Glomerular endothelial cell (primary cell): ENCODE measurements at places on chromosomes 3 and 15. TPM values are rescaled to one million over a fixed set of nuclear protein-coding genes. Genes with fewer than 3 reads are reported as not detected.

The RARRES1 gene
- total RNA-seq, result 1.3 and 4.8 TPM in 2 replicates

The CDHR4 gene
- not detected in 2 replicates for total RNA-seq

The GTPBP8 gene
- 14.4 and 15.3 TPM in 2 replicates for total RNA-seq

The SMAD6 gene
- 4.7 and 15.6 TPM in 2 replicates for total RNA-seq

The GPR15 gene
- total RNA-seq, result not detected in 2 replicates

GRCh38 chr3:182487143-182487542, 306.2 kb upstream of the ATP11B start:
- no peak for DNase-seq

GRCh38 chr15:76006136-76006778, 6.0 kb downstream of the NRG4 start:
- no peak for DNase-seq

DNA sequence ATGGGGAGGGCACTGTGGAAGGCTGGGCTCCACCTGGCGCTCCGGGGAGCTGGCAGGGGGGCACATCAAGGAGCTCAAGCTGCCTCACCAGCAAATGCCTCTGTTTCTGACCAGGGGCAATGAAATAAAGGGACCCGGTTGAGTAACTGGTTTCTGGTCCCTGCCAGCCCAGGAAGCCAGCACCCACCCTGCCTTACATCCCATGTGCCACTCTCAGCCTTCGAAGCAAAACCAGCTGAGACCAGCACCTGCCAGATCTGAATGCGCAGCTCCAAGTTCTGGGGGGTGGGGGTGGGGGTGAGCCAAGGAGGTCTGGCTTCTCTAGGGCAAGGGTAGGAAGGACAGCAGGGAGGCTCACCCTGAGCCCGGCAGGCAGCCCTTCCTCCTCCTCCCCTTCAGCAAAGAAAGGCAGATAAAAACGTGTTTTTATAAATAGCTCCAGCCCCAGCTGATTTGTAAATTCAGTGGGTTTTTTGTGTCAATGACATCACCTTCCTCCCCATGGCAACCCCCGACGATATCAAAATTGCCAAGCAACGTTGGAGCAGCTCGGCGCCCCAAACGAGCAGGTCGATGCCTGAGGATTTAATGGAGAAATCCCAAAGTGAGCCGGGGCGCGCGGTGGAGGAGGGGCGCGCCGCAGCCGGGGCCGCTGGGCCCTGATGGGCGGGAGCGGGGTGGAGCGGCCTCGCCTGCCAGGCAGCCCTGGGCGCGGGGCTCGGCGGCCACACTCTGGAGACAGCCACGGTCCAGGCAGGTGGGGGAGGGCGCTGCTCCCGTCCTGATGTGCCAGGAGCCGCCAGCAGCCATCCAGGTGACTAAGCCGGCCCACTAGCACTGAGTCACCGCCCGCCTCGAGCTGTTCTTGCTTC, at the start of gene PAK6:
Gene PAK6 (plus strand): TSS at position 532 of the 872 bp plus-strand sequence. CDS start 25,723 bp downstream, outside the sequence.
- DNase-seq, result no peak

DNA sequence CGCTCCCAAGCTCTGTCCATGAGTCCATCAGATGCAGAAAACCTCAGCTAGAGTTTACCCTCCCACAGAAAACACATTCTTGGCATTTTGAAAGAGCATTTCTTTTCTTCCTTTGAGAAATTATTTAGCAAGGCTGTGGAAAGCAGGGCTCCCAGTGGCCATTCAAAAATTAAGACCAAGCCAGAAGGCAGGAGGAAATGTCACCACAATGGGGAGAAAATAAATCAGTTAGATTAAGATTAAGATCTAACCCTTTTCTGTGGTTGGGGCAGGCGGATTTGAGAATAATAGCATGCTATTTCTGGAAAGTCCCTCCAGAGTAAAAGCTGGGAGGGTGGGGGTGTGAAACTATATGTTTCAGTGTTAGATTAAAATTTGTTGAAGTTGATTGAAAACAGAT, 20.2 kb downstream of the LRIG1 start:
- no peak for DNase-seq

GRCh38 chr3:87072446-87072845, 81.5 kb upstream of the VGLL3 start:
- DNase-seq, result no peak

DNA sequence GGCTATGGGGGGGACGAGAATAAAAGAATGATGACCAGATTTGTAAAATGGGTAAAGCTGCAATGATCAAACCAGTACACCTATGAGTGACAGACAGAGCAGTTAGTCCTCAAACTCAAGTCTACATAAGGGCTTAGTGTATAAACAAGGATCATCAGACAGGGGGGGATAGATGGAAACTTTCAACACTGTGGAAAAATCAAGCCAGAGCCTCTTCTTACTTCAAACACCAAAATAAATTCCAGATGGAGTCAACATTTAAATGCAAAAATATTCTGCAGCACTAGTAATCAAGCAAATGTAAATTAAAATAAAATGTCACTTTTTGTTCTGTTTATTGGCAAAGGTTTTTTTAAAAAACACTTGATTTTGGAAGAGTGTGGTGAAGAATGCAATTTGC, 205.9 kb upstream of the RGMA start:
- DNase-seq, result no peak

DNA sequence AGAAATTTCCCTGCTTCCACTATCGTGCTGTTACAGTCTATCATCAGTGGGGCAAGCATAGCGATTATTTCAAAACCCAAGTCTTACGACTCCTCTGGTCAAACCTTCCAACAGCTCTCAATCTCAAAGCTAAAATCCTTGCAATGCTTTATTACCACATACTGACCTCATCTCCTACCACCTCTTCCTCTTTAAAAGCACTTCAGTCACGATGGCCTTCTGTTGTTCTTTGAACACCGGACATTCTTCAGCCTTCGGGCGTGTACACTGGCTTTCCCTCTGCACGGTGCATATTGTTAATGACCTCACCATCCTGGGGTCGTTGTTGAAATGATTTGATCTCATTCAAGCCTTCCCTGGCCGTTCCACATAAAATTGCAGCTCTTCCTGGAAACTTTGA, 31.1 kb downstream of the MAGEL2 start:
- DNase-seq, result no peak

DNA sequence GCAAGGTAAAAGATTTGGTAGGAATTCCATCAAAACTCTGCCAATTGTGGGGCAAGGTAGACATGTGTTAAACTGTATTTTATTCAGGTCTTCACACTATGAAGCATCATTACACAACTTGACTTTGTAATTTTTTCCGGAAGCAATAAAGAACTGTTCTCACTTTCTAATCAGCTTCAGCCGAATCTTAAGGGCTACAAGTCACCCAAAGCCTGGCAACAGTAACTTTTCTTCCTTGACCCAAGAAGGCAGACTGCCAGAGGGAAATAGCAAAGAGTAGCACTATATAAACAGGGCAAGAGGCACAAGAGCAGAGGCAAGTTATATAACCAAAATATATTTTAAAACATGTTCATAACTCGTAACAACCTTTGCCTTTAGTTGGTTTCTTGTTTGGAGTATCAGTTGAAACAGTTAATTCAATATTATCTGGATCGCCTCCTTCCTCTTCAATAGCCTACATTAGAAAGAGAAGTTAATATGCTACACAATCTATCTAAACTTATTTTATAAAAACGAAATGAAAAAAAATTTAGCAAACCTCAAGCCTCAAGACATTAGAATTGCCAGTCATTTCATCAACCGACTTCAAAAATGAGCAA, 1.4 kb downstream of the SLTM start:
- no peak for DNase-seq

DNA sequence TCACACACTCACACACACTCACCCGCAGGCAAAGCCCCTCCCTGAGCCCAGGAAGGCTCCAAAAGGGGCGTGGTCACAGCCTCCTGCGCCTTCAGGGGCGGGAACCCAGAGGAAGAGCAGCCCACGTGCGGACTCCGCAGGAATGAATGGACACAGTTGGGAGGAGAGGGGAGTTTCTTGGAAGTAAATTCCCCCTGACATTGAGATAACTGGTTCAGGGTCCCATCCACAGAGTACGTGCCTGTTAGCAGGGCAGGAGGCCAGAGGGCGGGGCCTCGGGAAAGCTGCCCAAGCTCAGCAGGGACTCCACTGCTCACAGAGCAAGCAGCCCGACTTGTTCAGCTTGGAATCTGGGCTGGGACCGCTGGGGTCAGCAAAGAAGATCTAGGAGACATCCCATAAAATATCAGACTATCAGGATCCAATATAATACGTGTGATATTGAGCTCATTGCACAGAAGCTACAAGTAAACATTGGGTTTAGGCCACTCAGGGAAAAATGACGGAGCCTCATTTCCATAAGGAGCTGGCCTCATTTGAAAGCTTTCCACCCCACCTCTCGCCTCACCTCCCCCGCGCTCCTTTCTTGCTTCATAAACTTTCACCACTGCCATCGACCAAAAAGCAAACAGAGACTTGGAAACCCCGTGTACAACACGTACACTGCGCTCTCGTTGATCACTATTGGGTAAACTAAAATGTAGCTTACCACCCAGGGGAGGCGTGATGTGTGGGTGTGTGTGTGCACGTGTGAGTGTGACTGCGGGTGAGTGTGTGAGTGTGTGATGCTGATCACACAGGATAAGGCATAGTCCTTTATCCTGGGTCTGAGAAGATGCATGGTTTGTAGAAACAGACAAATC, 36.0 kb downstream of the TM2D3 start:
- DNase-seq, result no peak

- peak; percentile 7 for DNase-seq
These were observed 748.9 kb downstream of the MECOM start for GRCh38 chr3:168914662-168915061.

- no peak for DNase-seq
These were observed 109.8 kb downstream of the RPL22L1 start for GRCh38 chr3:170760174-170760526.

DNA sequence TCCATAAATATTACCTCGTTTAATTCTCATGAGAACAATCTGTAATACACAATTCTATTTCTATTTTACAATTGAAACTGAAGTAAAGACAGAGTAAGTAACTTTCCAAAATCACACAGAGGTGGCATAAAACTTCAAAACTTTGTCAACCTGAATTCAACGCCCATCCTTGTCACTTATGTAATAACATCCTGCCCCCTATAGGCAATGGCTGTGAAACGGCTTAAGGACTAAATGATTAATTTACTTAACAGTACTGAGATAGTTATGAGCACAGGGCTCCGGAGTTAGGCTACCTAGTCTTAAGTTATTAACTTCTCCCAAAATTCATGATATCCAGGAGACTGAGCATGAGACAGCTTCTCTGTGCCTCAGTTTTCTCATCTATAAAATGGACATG, 293.1 kb upstream of the CHRM5 start:
- DNase-seq, result no peak
